ENCODE measurements at places on chromosomes 7 and 10.
A peak's percentile ranks its signal among the peaks of the same experiment; 100 is the strongest.

- DNase-seq = no peak
Measured at GRCh38 chr7:133652547-133652946, 399.7 kb downstream of the EXOC4 start.

DNA sequence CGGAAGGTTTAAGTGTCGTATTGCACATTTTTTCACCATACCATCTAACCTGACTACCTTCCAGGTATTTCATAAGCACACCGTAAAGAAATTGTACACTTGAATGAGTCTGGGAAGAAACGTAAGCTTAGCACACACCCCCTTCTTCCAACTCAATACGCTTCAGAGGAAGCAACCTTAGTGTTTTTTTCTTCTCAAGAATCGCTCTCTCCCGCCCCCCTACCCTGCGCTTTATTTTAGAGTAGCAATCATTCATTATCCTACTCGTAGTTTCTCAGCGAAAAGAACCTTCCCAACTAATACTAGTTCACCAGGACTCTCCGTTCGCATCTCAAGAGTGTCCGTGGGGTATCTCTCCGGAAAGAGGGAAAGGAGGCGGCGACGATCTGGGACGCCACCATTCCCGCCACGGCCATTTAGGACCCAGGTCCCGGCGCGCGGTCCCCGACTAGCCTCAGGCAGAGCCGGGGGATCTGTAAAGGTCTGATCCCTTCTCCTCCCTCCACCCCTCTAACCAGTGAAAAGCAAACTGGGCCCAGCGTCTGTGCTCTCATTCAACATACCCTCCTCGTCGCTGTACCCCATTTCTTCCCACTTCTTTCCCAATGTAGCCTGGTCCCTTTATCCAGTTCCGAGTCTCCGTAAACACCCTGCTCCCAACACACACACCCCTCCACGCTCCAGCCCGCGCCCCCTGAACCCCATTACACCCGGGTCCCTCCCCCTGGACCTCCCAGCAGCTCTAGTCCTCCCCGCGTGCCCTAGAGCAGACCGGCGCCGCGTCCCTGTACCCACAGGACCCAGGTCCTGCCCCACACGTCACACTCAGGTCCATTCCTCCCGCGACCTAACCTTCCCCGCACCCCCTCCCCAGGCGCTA, 16.0 kb downstream of the MYOZ1 start:
- no peak for DNase-seq

- no peak for DNase-seq
Measured at GRCh38 chr7:26594553-26594952, 269.8 kb downstream of the SKAP2 start.

GRCh38 chr7:2606539-2606936, 25.2 kb upstream of the TTYH3 start:
- DNase-seq = peak; percentile 59

DNA sequence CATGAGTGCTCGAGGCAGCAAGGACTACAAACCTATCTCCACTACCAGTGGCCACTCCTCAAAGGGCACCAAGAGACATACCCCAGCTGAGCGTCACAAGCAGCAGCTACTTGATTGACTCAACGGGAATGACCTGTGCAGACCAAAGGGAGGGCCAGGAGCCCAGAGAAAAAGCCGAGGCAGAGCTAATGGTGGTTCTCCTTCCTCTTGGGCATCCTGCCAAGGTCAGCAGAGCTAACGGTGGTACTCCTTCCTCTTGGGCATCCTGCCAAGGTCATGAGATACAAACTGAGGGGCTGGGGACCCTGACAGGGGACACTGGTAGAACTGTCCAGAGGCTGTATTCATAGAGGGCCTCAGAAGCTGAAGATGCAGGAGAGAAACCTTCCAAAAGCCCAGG, 60.4 kb downstream of the FAM53B start:
- no peak for DNase-seq

GRCh38 chr10:27741173-27742091, 4.2 kb downstream of the MKX start:
- peak; percentile 46 for DNase-seq

- DNase-seq = no peak
Measured at GRCh38 chr10:108956149-108956548, 967.2 kb downstream of the XPNPEP1 start.

GRCh38 chr10:77555591-77556212, 81.9 kb downstream of the KCNMA1 start:
- DNase-seq = no peak

GRCh38 chr10:97483506-97483905, 14.7 kb downstream of the MMS19 start:
- DNase-seq = no peak

DNA sequence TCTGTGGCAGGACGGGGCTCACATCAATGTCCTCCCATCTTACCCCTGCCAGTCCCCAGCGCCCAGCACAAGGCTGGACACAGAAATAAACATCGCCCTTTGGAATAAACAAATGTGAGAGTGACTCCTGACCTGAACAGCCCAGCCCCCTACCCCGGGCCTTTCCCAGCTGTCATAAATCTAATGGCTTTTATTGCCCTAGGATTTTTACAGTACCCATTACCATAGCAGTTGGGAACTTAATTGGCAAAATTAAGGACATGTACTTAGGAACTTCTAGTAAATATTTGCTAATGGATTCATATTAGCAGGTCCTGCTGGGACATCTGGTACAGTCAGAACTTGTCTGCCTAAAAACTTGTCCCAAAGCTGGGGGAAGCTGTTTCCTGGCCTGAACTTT, 76.6 kb downstream of the GLRX3 start:
- peak; percentile 28 for DNase-seq

- peak; percentile 67 for DNase-seq
Measured at GRCh38 chr10:110212119-110213006, 5.0 kb downstream of the MXI1 start.

DNA sequence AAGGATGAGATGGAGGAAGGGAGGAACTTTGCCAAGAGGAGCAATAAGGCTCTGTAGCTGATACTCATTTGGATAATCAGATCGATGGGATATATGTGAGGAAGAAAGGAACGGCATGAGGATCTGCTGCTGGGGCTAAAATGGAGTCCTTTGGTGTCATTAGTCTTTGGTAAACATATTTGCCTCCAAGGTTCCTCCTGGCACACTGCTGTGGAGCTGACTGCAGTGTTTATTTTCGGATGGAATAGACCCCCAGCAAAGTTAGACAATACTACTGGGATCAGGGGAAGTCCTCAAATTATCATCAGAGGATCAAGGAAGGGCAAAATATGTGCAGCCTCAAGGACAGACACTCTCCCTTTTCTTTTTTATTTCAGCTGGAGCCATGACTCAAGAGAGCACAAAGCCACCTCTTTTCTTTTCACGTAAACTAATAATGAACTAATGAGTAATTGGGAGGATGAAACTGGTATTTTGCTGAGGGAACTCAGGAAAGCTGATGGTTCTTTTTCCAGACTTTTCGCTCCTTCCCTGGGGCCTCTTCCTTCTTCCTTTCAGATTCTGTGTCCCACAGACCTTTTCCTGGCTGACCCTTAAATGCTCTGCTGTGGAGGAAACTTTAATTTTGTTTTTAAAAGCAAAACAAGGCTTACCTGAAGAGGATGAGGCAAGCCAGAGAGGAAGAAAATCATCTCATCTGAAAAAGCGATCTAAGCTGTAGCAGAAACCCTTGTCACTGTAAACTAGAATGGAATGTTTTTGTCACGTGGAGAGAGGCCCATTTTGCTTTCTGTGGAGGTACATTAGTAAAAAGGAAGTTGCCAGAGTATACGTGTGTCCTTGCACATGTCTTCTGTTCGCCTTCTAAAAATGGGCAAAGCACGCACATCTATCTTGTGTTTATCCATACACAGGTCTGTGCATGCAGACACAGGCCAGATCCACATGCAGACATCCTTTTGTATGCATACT, 33.3 kb downstream of the LRMDA start:
- DNase-seq = no peak

DNA sequence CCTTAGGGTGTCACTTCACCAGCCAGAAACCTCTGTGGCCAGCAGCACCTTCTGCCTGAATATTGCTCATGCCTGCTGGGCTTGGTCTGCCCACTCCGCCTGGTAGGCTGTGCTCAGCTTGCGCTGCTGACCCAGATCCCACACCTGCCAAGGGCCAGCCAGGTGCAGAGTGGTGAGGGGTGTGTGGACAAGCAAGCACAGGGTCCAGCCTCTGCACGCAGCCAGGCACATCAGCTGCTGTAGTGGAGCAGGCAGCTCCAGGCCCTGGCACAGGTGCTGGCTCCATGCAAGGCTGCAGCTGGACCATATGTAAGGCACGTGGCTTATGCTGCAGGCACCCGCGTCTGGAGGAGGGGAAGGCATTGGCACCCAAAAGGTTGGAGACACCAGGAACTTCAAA, 567.4 kb downstream of the INHBA start:
- DNase-seq = no peak

DNA sequence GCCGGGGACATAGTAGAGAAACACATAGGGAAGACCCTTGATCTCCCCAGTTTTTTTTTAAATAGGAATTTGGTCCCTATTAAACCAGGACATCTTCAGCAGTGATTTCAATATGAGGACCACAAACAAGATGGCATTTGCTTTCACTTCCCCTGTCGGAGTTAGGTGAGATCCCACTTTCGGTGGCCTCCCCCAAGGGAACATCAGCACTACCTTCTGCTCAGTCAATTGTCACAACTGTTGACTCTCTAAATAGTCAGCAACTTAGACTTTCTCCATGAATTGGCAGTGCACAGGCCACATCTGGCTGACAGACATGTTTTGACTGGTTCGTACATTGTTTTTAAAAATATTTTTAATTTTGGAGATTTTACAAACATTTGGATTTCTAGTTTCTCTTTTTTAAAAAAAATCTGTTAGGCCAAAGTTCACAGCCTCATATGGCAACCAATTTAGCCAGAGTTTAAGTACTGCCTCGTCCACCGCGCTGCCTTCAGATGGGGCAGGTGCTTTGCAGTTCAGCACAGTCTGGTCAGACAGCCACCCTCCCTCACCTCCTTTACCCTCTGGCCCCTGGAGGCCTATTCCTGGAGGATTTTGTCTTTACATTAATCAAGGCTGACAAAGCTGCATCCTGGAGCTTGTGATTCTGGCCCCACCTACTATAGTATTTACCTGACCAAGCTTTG, 139.2 kb upstream of the PRR15 start:
- no peak for DNase-seq

DNA sequence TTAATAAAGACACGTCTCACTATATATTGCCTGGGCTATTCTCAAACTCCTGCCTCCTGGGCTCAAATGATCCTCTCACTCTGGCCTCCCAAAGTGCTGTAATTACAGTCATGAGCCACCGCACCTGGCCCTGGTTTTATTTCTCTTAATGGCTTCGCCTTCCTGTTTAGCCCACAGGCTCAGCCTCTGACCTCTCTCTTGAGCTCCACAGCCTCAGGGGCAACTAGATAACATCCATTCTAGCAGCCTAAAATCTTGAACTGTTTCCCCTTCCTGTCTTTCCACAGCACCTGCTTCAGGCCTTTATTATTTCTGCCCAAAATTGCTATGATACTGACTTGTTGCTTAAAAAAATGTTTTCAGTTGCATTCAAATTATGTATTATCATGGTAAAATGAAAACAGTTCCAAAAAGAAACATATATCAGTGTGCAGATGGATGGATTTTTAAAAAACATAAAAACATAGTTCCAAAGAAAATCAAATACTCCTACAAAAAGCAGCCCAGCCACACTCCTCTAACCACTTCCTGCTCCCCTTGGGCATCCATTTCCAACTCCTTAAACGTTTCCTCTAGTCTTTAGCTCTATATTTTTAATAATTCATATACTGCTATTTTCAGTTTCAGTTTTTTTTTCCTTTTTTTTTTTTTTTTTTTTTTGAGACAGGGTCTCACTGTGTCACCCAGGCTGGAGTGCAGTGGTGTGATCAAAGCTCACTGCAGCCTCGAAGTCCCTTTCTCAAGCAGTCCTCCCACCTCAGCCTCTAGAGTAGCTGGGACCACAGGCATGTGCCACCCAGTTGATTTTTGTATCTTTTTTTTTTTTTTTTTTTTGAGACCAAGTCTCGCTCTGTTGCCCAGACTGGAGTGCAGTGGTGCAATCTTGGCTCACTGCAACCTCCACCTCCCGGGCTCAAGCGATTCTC, 5.1 kb upstream of the BAZ1B start:
- peak; percentile 16 for DNase-seq

DNA sequence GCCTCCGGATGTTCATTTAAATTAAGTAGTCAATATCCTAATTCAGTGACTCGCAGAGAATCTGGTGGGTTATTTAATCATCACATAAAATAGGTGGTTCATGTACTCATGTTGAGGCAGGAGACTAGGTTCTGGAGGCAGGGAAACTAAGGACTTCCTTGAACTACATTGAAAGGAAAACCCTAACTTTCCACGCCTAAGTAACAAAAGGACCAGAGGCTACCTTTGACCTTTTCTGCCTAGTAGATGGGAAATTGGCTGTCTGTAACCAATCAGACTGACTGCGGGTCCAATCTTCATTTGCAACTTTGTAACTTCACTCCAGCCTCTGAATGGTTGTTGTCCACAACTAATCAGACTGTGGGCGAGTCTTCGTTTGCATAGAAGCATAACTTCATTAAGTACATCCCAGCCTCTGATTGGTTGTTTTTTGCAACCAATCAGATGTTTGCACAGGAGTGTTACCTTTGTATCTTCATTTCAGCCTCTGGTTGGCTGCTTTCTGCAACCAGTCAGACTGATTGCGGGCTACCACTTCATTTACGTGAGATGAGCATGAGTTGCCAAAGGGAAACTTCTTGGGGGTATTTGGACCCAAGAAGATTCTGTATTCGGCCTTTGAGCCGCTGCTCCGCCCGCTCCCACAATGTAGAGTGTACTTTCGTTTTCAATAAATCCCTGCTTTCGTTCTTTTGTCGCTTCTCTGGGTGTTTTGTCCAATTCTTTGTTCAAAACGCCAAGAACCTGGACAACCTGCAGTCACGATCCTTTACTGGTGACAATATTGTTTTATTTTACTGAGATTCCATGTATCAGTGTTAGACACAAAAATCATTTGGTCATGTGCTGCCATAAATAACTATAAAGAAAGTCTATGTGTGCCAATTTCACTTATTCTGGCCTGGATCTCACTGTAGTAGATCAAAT, 1.7 kb upstream of the ST7 start:
- DNase-seq = no peak

GRCh38 chr10:119655566-119656001, 4.4 kb downstream of the BAG3 start:
- DNase-seq = no peak

DNA sequence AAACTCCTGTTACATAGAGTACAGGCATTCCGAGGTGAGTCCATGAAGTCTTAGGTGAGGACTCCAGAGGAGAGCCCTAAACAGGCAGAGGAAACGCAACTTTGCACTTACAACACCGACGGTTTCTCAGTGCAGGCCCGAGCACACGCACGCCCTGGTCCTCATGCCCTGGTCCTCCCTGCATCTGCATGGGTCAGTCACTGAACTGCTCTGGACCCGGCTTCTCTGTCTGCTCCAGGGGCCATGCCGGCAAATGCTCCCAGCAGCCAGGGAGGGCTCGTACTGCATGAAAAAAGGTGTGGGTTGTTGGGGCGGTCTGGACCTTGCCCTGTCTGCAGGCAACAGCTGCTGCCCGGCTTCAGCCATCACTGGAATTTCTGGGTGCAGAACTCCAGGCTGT, 317.3 kb upstream of the SHH start:
- DNase-seq = no peak

GRCh38 chr10:96288151-96288621, 16.0 kb upstream of the DNTT start:
- DNase-seq = no peak
